Activated CD8-positive, alpha-beta memory T cell treated with anti-CD3 and anti-CD28 coated beads for 4 hours (primary cell): ENCODE measurements at places on chromosomes 6 and 20.

- no peak for DNase-seq
Measured at GRCh38 chr6:33967966-33968724, 164.3 kb upstream of the MLN start.

- peak; percentile 50 for DNase-seq
Measured at GRCh38 chr20:43955062-43955749, 40.6 kb downstream of the TOX2 start.

DNA sequence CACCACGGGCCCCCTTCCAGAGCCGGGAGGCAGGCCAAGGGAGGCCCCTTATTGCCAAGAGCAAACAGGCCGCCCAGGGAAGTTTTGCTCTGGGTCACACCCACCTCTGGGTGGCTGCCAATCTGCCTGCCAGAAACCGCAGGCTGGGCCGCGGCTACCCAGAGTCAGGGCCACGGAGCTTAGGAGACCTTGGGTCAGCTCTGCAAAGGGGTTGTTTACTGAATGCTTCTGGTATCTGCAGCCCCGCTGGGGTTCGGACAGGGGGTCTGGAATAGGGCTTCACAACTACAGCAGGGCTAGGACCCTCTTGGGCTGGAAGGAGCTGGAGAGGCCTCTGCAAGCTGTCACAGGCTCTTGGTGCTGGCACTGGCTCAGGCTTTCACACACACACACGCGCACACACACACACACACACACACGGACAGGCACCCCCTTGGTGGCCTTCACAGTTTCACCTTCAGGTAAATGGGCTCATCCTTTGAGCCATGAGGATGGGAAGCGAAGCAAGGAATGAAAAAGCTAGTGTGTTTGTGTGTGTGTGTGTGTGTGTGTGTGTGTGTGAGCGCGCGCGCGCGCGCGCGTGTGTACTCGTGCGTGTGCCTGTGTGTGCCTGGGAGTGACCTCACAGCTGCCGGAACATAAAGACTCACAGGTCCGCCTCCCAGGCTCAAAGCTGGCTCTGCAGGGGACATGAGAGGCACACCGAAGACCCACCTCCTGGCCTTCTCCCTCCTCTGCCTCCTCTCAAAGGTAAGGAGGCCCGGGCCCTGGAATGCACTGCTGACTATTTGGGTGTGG, at the start of gene CCN5:
CCN5 (plus strand) TSS at position 669 of the 798 bp plus-strand sequence; CDS start at position 691, 22 bp downstream.
- DNase-seq = no peak

- DNase-seq = no peak
Measured at GRCh38 chr6:142902636-142903053, 42.3 kb downstream of the HIVEP2 start.

DNA sequence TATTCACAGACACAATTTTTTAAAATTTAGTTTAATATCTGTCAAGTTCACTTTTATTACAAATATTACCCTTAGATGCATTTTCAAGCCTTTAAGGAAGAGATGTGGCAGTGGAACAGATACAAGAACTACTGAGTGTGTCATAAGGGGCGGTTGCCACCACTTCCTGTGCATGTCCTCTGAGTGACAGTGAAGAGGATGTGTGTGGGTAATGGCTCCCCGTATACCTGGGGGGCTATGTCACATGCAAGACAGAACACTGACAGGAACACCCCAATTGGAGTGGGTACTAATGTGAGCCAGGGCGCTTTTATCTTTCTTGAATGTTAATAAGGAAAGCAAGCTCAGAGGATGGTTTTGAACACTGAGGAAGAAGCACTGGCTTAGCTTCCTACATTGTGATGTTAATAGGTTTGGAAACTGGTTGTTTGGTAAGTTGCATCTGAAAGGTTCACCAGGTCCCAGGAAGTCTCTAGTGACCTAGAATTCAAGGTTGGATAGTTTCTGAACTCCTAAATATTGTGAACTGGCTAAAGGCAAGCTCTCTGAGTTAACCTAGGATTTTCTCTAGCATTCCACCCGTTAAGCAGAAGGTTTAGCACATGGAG, 83.4 kb upstream of the ASF1A start:
- DNase-seq = peak; percentile 41

GRCh38 chr20:8389381-8390036, 257.4 kb downstream of the PLCB1 start:
- no peak for DNase-seq

DNA sequence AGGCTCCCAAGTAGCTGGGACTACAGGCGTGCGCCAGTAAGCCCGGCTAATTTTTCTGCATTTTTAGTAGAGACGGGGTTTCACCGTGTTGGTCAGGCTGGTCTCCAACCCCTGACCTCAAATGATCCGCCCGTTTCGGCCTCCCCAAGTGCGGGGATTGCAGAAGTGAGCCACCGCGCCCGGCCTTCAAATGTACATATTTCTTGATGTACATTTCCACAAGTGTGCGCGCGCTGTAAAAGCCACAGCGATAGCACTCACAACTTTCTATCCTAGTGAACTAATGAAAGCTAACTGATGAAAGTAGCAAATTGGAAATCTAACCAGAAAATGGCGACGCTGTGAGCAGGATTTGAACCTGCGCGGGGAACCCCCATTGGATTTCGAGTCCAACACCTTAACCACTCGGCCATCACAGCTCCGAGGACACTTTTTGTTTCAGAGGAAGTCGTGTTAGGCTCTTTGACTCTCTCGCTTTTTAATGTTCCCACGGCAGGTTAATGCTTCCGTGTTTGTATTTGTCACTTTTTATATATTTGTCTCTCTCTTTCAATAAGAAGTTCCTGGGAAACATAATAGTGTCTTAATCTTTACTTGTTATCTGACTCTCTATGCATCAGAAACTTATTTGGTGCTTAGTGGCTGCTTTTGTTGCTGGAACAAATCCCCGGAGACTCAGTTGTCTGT, 199.4 kb upstream of the ZNF184 start:
- no peak for DNase-seq

- no peak for DNase-seq
Measured at GRCh38 chr6:20202699-20203302, 9.5 kb downstream of the MBOAT1 start.

DNA sequence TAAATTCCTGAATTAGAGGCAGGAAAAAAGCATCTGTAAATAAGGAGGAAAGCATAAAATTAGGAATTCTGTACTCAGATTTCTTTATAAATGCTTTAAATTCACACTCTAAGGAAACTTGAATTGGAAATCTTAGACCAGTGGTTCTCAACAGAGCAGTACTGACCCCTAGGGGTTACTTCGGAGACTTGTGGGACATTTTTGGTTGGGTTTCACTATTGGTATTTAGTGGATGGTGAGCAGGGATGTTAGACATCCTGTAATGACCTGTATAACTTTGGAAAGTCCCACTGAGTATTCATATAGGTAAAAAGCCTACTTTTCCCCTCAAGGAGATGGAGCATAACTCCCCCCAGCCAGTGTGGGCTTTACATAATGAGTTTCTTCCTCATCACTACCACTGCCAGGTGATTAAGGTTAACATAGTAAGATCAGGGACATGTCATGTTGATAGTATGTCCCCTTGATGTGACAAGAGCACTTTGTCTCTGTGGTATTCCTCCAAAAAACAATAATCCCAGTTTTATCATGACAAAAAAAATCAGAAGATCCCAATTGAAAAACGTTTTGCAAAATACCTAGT, 31.0 kb downstream of the GLO1 start:
- no peak for DNase-seq

GRCh38 chr6:121884620-121885019, 449.2 kb downstream of the GJA1 start:
- no peak for DNase-seq

DNA sequence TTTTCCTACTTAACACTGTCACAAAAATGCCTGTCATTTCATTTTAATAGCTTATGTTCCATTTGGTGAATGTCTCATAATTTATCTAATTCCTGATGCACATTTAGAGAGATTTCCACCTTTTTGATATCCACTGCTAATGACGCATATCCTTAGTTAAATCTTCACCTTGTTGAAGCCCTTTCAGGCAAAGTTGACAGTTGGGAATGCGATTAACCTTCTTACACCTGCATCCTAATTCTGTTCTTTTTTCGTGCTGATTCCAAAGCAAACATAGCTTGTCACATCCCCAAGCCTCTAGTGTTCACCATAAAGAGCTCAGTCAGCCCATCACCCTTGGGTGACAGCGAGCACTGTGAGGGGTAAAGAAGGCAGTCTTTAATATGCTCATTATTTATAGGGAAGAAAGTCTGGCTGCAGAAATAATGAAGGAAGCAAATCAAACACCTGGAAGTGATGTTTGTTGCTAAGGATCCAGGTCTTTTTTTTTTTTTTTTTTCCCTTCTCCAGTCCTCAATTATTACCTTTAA, 205.6 kb downstream of the DTNBP1 start:
- DNase-seq = no peak

GRCh38 chr20:63106108-63106764, 99.5 kb upstream of the BHLHE23 start:
- DNase-seq = no peak
